NCI-H2107 (cell line): ENCODE measurements at places on chromosomes 5 and 9.

- DNase-seq = no peak
These were observed 33.4 kb downstream of the POLK start for GRCh38 chr5:75545131-75545530.

GRCh38 chr9:78928625-78929405 is 631.9 kb downstream of the PSAT1 start:
- no peak for DNase-seq

DNA sequence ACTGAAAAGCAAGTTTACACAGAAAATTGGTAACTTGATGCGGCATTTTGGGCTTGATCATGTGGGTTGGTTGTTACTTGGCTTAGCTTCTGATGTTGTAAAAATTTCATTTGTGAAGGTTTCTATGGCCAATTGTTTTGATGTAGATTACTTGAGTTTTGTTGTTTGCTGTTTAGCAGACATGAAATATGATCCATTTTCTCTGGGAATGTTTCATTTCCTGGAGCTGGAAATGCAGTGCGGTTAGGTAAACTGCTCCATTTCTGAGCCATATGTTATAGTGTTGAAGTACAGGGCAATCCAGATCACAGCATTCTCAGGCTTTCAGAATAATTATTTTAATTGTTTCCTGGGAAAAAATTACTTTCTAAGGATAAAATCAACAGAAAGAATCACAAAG is 396.9 kb downstream of the ENC1 start:
- no peak for DNase-seq

DNA sequence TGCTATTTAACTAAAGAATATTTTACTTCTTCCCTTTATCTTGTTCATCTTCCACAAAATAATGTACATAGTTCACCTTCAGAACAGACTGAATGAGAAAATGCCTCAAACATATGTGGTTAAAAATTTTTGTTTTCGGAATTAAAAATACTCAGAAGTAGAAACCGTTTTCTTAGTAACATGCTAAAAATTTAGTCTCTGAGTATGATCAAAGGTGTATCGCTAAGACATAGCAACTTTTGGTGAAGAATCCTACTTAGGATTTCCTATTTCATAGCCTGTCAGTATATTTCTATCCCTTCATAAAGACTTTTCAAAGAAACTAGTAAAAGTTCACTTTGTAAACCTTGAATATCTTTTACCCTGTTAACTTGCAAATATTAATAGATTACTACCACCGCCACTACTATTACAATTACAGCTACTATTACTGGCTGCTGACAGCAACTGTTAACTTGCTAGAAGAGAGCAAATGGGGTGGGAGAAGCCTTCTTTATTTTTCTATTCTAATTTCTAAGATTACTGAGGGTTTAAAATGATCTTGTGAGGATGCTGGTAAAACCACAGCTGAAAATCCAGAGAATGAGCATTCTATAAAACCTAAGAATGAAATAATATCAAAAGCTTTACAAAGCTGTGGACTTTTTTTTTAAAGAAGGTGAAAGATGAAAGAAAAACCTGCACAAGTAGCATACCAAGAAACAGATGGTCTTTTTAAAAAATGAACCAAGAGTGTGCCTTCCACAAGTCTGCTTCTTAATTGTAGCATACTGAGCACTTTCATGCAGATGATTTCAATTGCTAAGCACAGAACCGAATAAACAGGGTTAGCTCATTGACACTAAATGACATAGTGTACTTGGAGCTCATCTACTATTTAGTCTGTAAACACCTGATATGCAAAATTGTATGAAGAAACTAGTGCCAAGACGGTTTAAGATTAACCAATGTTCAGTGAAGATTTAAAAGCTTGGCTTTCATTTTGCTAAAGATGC is 246.3 kb upstream of the EFNA5 start:
- no peak for DNase-seq

- no peak for DNase-seq
These were observed 2.5 kb downstream of the JADE2 start for GRCh38 chr5:134527961-134528424.

DNA sequence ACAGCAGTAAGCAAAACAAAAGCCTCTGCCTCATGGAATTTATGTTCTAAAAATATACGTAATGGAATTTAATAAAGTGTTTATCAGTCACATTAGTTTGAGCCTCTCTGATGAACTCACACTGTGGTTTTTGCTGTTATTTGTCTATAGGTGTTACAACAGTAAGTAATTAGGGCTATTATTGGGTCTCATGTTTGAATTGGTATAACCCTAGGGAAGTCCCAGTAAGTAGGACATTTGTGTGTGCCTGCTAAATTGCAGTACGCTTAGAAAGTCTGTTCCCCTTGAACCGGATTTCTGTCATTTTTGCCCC is 197.6 kb downstream of the NR3C1 start:
- no peak for DNase-seq
